CD4-positive, alpha-beta memory T cell (primary cell): ENCODE measurements at places on chromosomes 5 and 9.

DNA sequence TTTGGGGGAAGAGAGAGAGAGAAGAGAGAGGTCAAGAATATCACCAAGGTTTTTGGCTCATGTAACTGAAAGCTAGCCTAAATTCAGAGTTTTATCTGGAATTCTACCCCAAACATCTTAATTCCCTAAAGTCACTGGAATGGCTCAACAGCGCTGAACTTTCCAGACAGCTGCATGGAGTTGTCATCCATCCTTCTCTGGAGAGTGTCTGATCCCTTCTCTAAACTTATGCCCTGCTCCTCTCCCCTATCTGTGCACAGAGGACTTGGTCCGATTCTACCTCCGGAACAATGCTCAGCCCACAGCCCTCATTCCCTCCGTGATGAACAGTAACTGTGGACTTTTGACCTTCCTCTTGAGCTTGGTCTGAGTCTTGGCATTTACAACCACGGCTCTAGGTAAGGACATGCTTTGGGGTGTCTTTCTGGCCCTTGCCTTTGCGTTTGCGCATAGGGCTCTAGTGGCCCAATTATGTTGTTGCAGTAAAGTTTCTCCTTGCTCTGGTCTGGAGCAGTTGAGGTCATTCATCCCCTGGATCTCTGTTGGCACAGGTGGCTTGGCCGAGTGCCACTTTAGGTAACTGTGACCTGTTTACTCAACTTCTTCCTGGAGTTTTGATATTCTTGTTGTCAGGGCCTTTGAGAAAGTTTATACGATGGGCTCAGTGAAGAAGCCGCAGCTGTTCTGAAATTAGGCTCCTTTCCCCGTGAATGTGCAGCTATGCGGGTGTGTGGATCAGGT is 18.3 kb upstream of the CD180 start:
- DNase-seq, result no peak

GRCh38 chr5:67858471-67859031 is 357.0 kb upstream of the PIK3R1 start:
- no peak for DNase-seq

DNA sequence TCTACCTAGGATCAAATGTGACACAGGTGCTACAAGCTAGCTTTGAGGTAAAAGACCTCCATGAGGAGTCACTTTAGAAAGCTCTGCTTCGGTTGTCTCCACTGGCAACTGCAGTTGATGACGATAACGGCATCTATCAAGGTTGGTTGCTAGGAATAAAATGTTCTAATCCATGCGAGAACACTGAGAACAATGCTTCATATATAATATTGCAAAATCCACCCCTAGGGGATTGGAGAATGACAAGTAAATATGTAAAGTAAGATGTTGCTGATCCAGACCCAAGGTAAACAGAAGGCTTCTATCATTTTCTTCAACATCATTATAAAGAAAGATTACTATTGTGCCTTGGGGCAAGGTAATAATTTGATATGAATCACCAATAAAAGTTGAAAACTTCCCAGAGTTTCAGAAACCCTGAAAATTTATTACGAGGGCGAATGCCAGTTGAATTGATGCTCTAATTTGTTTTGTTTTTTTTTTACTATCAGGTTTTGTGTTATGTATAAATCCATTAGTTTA is 1003.4 kb downstream of the CDH18 start:
- DNase-seq, result no peak

GRCh38 chr9:119802133-119802532 is 432.9 kb upstream of the BRINP1 start:
- no peak for DNase-seq

- no peak for DNase-seq
Measured at GRCh38 chr9:23683611-23684061, 142.4 kb downstream of the ELAVL2 start.

DNA sequence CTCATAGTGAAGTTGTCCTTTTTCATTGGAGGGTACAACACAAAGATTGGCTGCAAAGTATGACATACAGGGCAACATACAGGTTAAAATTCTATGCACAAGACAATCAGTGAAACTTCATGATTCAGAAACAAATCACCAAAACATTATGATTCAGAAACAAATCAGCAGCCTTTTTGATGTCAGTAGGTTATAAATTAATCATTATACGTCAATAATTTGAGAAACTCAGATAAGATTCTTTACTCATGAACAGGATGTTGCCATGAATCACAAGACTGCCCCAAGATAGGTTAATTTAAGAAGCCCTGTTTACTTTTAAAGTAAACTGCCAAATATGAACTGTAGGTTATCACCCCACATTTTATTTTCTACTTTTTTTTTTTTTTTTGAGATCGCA is 62.2 kb upstream of the IL33 start:
- no peak for DNase-seq

DNA sequence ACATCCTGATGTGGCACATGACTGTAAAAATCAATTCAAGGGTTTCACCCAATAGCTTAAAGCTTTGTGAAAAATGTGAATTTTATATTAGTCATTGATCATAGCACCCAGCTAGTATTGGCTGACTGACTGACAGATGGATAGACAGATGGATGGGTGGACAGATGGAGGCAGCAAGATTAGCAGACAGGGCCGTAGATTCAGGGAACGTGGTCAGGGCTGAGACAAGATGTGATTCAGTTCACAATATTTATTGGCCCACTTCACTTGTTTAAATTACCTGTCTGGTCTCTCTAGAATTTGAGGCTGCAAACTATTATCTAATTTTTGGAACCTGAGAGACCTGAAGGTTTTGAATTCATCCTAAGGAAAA is 12.0 kb upstream of the PCSK5 start:
- no peak for DNase-seq

DNA sequence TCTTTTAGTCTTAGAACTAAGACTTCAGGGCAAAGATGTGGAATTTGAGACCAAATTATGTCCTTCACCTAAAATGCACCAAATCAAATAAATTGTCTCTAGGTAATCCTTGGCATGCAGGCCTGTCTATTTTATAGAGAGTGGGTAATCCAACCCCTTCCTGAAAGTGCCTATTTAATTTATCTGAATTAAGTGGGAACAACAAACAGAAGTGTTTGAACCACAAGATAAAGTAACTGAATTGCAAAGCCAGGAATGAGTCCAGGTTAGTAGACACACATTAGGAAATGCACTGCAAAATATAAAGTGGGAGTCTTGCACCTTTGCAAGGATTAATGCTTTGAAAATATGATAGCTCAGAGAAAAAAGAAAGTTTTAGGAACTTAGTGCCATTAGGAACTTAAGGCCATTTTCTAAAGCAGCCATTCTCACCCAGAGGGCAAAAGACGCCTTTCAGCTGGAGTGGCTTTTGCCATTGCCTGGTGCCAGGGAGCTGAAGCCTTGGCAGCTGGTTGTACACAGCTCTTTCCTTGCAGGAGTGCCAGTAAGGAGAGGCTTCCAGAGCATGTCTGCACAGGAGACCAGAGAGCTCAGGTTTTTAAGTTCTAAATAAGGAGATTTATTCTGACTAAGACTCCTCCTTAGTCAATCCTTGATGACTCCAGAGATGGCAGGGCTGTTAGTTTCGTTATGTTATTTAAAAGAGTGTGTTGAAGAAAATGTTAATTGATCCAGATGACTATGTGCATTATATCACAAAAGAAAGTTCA is 151.7 kb upstream of the ELL2 start:
- DNase-seq, result no peak

DNA sequence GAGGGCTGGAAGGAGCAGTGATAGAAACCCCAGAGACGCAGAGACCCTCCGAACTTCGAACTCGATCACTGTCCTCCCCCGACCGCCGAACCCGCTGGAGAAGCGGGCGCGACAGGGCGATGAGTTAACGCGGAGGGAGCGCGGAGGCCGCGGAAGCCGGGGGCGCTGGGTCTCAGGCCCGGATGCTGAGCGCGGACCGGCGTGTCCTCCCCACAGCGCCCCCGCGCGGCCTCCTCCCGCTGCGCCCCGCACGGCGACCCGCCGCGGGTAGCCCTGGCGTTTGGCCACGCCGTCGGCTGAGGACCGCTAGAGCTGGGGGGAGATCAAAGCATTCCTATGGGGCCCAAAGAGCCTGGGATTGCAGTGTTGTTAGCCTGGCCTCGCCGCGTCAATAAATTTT is 7.7 kb upstream of the DMRT2 start:
- DNase-seq, result no peak

DNA sequence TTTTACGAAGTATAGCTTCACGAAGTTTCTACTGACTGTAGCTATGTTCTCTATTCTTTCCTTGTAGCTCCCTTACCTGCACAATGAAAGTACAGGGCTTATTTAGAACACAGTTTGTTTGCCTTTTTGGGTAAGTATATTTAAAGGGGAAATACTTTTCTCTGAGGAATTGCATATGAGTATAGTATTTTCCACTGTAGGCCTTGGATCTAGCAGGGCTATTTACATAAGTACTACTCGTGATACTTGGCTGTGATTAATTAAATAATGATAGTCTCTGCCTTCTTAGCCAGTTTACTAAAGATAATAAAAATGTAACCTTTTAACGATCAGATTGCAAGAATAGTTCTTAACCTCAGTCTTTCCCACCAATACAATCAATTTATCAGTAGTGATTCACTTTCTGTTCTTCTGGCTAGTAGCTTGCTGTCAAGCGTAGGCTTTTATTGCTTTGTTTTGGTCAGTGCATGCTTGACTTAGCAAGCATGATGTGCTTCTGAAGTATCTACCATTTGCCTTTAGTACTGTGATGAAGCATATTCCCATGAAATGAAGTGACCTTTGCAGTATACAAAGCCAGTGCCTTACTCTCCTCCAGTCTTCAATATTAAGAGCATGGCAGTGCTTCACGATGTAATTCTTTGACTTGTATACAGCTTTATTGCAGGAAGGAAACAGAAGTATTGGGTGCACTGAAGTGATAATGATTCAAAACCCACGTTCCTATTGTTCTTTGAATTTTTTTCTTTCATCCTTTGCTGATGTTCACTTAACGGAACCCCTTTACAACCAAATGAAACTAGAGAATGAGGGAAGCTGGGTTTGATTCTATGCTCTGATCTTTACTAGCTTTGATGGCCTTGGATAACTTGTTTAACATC is 64.2 kb downstream of the SLC44A1 start:
- no peak for DNase-seq

- peak; percentile 78 for DNase-seq
Measured at GRCh38 chr9:113578882-113579282, 115.4 kb downstream of the RGS3 start.

GRCh38 chr5:163963881-163964280 is 458.5 kb downstream of the MAT2B start:
- no peak for DNase-seq

- DNase-seq, result no peak
Measured at GRCh38 chr5:56406221-56406620, 173.1 kb upstream of the ANKRD55 start.

DNA sequence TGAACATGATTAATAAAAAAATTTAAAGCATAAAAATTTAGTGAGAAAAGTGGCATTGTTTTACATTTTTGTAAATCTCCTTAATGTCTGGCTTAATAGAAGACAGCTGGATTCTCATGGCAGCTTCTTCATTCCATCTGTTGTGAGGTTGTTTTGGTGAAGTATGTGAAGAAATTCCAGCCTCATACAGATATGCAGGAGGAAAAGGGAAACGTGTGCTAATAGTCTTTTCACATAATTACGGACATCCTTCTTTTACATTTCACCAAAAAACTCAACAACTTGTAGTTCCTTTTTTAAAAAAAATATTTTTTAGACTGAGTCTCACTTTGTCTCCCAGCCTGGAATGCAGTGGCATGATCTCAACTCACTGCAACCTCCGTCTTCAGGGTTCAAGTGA is 46.9 kb downstream of the HACD4 start:
- DNase-seq, result no peak

DNA sequence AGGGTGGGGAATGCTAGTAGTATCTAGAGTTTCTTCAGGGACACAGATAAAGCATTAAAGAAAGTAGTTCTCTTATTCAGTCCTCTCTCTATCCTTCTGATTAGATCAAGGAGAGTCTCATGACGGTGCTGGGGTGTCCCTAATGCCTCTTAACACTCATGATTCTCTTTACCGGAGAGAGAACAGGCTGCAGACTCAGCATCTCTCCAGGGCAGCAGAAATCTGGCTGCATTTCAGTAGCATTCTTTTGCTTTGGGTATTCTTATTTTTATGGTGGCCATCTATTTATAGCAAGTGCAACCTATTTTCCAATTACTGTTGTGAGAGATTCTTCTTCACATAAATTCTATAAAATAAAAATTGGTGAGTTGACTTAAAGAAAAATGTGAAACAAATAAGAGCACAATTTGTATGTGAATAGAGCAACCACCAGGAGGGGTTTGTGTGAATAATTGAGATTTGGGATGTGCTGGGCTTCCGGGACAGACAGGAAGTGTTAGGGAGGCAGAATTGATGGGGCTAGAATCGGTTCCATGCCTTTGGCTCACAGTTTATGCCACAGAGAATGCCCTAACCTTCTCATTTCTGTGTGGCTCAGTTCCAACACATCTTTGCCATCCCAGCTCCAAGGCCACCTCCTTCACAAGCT is 23.8 kb upstream of the BOD1 start:
- DNase-seq, result no peak

DNA sequence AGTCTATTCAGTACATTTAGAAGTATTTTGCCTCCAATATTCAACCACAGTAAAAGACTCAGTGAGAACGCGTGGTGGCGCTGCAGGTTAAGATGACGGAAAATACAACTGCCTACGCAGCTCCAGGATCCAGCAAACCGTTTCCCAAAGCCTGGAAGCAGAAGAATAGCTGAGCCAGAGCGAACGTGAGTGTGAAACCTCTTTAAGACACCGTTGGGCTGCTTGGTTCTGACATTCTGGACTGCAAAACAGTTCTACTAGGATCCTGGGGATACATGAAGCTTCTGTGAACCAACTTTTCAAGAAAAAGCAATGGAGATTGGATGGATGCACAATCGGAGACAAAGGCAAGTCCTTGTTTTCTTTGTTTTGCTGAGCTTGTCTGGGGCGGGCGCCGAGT is at the start of gene PCDHB16:
Gene PCDHB16, plus strand, starts transcription at position 140 of the 400 bp plus-strand sequence. Its CDS starts 173 bp downstream, at position 313.
- DNase-seq, result no peak

DNA sequence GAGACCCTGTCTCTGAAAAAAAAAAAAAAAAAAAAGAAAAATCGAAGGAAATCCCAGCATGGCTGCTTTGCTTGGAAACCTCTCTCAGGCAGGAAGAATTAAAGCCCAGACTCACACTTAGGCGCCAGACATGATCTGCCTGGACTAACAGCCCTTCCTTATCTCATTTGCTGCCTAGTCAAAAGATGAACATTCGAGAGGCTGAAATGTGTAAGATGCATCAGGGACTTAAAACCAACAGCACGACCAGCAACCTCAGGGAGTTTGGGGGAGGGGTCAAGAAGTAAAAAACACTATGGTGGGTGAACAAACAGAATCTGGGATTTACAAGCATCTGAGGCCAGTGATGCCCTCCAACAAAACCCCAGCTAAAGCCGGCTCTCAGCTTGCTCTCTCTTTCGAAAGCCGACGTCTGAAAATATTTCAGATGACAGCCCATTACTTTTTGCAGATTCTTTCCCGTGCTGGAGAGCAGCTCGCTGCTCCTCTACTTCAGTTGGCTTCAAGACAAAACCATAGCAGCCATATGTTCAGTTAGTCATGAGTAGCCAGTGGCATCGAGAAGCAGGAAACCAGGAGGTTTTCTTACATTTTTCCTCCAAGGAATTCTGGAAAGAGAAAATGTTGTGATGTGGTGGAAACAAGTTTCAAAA is 249.9 kb downstream of the MARCHF11 start:
- no peak for DNase-seq

- no peak for DNase-seq
Measured at GRCh38 chr9:75505654-75506053, 384.8 kb upstream of the PCSK5 start.
